ENCODE measurements at places on chromosomes 6 and 20.

GRCh38 chr20:15236812-15237211, 899.4 kb upstream of the FLRT3 start:
- DNase-seq = no peak

- DNase-seq = no peak
Observed at GRCh38 chr20:47872341-47872740, 87.1 kb upstream of the SULF2 start.

DNA sequence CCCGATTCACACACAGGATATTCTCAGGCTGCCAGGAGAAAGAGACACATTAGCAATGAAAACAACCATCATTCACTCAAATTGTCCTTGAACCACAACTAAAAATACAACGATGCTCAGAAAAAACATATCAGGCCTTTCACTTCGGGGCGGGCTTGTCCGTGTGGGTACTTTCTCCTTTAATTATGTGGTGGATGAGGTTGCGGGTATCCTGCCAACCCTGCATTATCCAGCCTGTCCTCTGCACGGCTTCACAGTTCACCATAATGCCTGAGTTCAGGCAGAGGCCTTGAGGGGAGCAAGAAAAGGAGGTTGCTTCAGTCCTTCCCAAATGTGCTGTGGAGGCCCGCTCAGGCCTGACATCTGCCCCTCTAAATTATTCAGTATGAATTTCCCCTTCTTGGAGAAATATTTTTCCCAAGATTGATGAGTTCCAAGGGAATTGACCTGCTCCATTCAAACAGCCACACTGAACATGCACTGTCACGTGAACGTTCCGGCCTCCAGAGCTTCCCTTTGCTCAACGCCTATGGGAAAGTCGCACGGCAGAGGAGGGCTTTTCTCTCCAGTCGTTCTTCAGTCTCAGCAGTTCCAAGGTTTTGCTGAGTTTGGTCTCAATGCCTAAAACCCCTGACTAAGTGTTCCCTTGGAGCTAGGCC, 70.3 kb downstream of the MYLK4 start:
- no peak for DNase-seq

- no peak for DNase-seq
Observed at GRCh38 chr6:49118478-49118877, 344.6 kb downstream of the MMUT start.

DNA sequence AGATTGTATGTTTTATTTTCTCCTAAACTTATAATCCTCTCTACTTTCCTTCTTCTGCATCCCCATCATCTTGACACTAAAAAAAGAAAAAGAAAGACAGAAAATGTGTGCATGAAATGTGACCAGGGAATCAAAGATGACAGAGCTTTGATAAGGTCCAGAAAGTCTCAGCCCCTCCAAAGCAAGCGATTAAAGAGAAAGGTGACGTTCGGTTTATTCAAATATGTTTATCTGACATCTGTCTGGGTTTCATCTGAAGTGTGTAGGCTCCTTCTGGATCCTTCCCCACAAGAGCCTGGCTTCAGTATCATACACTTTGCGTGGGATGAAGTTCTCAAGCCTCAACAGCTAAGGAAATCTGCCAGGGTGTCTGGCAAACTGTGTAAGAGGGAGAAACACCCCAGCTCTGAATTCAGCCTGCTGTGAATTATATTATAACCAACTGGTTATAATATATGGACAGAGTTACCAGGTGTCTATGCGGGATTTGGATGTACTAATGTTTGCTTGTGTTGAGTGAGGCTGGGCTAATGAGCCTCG, 263.0 kb downstream of the ZNF217 start:
- no peak for DNase-seq
